ENCODE measurements at places on chromosomes 7 and 10.

- DNase-seq = no peak
These were observed 68.0 kb downstream of the OGDH start for GRCh38 chr7:44674381-44674780.

- DNase-seq = no peak
These were observed 486 bp upstream of the LHFPL3 start for GRCh38 chr7:104327938-104328295.

GRCh38 chr7:23235813-23236221 is 10.8 kb upstream of the GPNMB start:
- no peak for DNase-seq

DNA sequence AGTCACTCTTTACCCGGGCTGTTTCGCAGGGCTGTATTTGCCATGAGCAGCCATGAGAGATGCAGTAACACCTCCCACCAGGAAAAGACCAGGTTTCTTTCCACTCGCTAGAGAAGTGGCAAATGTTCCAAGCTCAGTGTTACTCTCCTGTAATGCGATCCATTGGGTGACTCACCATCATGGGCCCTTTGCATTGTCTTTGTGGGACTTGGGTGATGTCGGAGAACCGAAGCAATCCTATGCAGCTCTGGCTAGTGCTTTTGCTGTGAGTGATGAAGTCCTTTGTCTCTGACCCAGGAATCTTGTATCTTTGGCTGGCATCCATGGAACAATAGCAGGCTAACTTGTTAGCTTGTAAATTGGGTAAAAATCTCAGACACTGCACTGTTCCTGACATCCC is 40.0 kb downstream of the GHRHR start:
- DNase-seq = no peak

GRCh38 chr10:47046321-47047126 is 135.3 kb downstream of the PTPN20 start:
- DNase-seq = no peak

DNA sequence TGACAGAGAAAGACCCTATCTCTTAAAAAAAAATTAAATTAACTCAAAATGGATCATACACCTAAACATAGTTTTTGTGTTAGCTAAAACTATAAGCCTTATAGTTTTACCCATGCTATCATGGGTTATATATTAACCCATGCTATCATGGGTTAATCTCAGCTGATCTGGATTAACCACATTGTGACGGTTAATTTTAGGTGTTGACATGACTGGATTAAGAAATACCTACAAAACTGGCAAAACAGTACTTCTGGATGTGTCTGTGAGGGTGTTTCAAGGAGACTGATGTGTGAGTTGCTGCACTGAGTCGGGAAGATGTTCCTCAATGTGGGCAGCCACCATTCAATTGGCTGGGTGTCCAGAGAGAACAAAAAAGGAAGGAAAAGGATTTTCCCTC is 44.3 kb upstream of the FXYD4 start:
- no peak for DNase-seq

DNA sequence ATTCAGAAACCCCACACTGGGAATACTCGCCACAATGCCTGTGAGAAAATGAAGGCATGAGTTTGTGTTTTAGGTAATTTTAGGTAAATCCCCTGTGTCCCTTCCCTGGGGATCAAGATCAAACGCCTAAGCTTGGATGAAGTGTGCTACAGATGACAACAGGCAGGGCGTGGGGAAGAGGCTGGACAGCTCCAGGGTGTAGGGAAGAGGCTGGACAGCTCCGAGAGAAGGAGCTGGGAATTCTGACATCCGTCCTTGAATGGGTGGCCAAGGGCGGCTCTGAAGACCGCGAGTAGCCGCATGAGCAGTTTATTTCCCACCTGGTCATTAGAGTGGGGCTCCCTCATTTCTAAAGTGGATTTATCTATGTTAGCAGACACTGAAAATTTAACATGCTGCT is 109.7 kb downstream of the RAMP3 start:
- no peak for DNase-seq

- no peak for DNase-seq
These were observed 49.1 kb downstream of the AOC1 start for GRCh38 chr7:150901160-150902035.

GRCh38 chr10:69389827-69390490 is 26.8 kb downstream of the TACR2 start:
- DNase-seq = peak; percentile 67

DNA sequence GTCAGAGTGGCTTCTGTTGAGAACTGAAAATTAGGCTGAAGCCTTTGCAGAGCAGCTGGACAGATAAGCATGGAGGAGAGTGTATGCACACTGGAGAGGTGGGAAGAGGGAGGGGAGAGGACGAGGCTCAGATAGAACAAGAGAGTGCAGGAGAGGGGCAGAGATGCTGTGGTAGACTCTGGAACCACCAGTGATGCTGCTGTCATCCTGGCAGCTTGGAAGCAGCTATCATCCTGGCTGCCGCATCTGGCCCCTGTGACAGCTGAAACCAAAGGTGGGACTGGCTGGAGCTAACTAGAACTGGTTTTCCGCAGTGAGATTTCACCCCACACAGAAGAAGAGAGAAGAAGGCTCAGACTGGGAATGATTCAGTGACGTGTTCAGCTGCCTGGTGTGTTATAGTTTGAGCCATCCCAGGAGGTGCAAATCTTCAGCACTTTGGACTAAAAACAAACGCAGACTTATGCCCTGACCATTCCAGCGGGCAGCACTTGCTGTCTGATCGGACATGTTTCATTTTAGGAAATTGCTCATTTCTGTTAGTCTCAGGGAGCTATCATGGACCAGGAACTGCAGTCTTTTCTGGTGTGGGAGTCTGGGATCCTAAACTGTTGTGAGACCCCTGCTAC is 38.4 kb downstream of the EEPD1 start:
- DNase-seq = peak; percentile 30

DNA sequence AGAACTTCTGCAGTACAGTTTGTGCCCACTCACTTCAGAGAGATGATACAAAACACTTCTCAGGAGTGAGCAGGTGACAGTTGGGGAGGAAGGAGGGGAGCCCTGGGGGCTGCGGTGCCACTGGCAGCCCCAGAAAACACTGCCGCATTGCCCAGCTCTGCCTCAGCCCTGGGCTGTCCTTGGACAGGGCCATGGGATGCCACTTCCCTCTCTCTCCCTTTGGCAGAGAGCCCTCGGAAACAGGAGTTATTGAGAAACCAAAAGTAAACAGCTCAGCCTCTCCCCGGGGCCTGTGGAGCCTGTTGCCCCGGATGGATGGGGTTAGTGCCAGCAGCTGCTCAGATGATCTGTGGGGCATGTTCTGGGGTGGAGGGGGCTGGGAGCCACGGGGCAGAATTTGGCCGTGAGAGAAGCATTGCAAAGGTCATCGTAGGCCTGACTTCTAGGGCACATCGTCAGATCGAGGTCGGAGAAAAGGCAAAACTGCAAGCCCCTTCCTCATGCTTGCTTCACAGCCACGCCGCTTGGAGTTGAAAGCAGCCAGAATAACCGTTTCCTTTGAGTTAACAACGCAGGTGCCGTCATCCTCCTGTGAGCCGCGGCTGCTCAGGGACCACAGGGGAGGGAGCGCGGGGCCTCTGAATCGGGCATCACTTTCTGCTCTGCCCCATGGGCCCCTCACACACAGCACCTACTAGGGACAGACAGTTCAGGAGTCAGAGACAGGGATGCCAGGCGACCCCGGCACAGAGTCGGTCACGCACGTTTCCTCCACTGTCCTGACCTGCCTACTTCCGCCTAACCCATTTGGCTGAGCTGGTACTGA is 256.4 kb downstream of the CAMK1D start:
- DNase-seq = peak; percentile 2

GRCh38 chr10:17423632-17424186 is 30.7 kb downstream of the ST8SIA6 start:
- no peak for DNase-seq

DNA sequence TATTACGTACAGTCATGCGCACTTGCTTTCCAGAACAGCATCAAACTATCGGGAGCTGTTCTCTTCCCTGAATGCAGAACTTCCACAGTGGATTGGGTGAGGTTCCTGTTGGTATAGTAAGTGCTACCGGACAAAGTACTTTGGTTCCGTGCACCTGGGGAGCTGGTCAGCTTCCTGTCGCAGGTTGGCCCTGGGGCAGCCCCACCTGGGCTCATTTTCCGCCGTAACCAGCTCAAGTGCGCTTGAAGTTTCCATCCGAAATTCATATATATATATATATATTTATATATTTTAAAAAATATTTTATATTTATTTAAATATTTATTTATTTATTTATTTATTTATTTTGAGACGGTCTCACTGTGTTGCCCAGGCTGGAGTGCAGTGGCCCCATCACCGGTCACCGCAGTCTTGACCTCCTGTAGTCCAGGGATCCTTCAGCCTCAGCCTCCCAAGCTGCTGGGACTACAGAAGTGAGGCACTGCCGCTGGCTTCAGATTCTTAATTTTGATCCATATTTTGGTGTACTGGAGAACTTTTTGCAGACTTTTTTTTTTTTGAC is 6.5 kb downstream of the SCART1 start:
- no peak for DNase-seq

GRCh38 chr7:1695800-1696454 is 25.9 kb downstream of the ELFN1 start:
- no peak for DNase-seq

GRCh38 chr7:41628901-41629300 is 74.0 kb downstream of the INHBA start:
- DNase-seq = no peak

DNA sequence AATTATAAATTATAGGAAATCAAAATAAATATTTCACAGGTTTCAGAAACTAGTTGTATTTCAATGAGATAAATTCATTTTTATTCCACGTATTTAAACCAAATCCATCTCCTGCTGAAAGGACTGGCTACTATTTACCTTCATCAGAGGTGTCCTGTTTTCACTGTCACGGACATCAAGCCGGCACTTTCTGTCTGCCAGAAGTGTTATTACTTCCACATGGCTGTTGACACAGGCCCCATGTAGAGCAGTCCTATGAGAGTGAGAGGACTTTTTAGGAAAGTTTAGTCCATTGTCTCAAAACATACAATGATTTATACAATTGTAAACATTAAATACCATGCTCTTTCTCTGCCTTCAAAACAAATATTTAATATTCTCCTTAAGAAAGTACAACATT is 100.4 kb upstream of the ACBD5 start:
- no peak for DNase-seq

- DNase-seq = no peak
These were observed 116.1 kb downstream of the TPST1 start for GRCh38 chr7:66321283-66321682.

GRCh38 chr10:22280078-22280477 is 36.1 kb upstream of the COMMD3 start:
- no peak for DNase-seq

DNA sequence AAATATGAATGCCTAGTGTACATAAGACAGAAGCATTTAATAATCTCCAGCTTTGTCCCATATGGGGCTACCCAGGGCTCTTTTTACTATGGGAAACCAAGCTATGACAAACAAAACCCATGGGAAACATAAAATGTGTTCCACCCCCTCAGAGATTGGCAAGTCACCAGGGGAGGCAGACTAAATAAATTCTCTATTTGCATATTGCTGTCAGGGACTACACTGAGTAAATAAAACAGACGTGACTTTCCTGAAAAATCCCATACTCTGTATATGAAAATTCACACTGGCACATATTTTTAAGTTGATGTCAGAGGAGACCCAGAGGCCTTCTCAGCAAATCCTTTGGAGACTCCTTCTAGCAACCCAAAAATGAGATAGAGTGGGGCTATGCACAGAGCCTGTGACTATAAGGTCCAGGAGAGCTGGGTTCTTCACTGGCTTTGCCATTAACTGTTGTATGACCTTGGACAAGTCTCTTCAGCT is 44.0 kb upstream of the HPSE2 start:
- no peak for DNase-seq

GRCh38 chr7:40879941-40880543 is 745.2 kb downstream of the SUGCT start:
- DNase-seq = no peak

- DNase-seq = no peak
These were observed 327 bp upstream of the FIS1 start for GRCh38 chr7:101245147-101245668.

DNA sequence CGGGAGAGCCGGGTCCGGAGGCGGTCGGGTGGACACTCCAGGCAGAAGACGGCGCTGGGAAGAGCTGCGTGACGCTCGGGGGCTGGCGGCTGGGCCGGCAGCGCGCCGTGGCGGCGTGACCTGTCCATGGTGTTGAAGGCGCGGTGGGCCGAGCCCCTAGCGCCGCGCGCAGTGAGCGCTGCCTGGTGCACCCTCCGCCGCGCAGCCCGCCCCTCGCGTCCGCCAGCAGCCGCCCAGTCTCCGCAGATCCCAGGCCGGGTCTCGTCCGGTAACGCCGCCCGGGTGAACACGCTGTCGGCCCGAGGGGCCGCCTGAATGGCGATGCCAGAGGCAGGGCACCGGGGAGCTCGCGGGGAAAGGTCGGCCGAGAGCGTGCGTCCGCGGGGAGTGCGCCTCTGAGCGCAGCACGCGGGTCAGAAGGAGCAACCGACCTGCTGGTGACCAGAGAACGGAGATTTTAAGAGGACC is 657 bp upstream of the TMEM178B start:
- DNase-seq = no peak

GRCh38 chr7:103919272-103919868 is 70.1 kb downstream of the RELN start:
- no peak for DNase-seq

DNA sequence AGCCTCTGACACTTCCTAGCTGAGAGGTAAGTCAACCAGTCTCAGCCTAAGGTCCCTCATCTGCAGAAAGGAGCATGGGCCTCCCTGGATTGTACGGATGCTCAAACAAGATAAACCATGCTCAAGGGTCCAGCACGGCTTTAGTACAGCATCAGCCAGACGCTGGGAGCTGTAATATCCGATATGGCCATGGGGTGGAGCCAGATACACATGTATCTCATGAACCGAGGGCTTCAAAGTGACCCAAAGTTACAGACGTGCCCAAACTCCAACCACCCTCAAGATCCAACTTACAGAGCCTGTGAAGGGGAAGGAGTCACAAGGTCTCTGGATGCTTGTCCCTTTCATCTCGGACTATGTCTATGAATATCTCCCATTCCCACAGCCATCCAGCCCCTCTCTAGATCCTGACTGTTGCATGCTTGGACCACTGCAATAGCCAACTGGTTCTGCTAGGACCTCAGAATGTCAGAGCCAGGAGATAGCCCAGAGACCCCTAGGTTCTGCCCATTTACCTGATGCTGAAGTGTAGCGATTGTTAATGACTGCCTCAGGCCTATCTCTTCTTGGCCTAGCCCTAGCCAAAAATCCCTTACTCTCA is 142.4 kb downstream of the SH3PXD2A start:
- peak; percentile 84 for DNase-seq
